ENCODE measurements at places on chromosomes 11 and 22.
A peak's percentile ranks its signal among the peaks of the same experiment; 100 is the strongest.

GRCh38 chr11:723120-723883 is 17.3 kb downstream of the EPS8L2 start:
- peak; percentile 57 for DNase-seq

GRCh38 chr22:29663180-29663821 is 56.5 kb upstream of the CABP7 start:
- DNase-seq = no peak

- DNase-seq = no peak
Observed at GRCh38 chr11:72475381-72475780, 41.0 kb upstream of the CLPB start.

GRCh38 chr11:98180511-98180910 is 840.2 kb upstream of the CNTN5 start:
- no peak for DNase-seq

DNA sequence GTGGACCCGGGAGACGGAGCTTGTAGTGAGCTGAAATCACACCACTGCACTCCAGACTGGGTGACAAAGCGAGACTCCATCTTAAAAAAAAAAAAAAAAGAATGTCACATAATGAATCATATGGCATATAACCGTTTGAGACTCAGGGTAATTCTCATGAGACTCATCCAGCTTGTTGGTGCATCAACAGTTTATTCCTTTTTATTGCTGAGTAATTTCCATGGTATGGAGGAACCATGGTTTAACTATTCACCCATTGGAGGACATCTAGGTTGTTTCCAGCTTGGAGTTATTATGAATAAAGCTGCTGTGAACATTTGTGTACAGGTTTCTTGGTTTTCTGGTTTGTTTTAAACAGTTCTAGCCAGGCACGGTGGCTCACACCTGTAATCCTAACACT is 25.3 kb downstream of the PPARA start:
- no peak for DNase-seq

GRCh38 chr11:134652586-134653255 is 240.7 kb upstream of the B3GAT1 start:
- DNase-seq = no peak

DNA sequence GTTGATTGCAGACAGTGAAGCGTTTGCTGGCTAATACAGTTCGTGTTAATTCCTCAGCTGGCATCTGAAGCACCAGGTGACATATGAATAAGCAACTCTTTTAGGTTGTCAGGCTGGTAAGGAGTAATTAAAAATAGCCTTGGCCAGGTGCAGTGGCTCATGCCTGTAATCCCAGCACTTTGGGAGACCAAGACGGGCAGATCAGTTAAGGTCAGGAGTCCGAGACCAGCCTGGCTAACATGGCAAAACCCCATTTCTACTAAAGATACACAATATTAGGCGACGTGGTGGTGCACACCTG is 74.9 kb downstream of the CECR2 start:
- no peak for DNase-seq

DNA sequence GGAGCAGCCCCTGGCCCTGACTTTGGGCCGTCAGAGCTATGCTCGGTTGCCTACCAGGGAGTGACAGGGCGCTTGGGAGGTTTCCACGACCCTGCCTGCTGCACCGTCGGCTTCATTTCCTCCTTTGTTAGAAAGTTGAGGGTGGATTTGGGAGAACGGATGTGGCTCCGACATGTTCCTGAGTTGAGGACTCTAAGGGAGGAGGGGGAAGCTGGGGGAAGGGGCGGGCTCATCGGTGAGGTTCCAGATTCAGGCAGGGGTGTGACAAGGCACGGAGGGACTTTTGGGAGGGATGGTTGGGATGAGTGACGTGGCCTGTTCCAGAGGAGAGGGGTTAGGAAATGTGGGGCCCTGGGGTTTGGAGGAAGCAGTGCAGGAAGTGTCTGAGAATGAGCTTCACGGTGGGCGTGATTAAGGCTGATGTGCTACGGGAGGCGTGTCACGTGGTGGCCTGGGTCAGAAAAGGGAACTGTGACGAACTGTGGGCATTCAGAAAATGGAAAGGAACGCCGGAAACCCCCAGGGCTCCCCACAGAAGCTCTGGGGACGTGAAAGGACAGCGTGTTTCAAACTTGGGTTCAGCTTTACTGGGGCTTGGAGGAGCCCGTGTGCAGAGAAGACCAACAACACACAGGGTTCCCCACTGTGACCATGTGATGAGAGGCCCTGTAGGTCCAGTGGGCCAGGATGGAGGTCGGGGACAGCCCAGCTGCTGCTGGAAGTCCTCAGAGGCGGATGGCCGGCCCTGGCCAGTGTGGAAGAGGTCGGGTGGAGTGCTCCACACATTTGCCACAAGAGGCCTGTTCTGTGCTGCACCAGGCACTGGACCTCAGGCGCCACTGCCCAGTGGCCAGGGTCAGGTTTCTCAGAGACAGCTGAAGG is 2.8 kb downstream of the PARVB start:
- DNase-seq = peak; percentile 87

GRCh38 chr11:69035150-69035945 is 13.4 kb upstream of the TPCN2 start:
- DNase-seq = no peak

DNA sequence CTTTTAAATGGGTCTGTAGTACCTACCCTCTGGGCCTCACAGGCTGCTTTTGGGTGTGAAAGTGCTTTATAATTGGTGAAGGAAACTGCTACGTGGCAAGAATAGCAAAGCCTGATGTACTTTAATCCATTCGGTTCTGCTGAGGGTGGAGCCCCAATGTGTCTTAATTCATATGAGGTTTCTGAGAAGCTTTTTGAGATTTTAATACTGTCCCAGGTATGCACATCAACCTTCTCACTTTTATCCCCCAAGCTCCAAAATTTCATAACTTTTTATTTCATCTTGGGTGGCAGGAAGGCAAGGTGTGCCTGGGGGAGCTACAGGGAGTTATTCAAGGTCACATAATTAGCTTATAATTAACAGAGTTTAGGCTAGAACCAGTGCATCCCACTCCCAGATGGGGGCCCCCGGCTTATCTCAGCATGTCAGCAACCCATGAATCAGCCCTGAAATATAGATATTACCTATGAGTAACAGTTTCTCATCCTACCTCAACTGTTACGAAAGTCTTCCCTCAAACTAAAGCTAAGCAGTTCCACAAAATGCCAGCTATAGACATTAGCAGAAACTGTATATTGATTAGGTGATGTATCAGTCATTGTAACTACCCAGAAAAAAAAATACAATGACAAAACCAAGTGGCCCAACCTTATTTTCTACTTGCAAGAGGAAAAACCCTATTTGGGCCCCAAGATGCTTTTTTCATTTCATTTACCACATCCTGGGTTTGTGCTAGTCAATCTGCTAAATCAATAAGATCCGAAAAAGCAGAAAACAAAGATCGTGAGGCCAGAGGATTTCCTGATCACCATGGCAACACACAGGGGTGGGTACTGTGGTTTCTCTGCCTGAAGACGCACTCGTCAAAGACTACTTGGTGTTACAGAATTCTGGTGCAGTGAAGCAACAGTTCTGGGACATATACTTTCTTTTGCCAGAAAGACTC is 26.7 kb downstream of the CD44 start:
- DNase-seq = peak; percentile 73

GRCh38 chr22:22429369-22430108 is 79.0 kb downstream of the ZNF280B start:
- no peak for DNase-seq

DNA sequence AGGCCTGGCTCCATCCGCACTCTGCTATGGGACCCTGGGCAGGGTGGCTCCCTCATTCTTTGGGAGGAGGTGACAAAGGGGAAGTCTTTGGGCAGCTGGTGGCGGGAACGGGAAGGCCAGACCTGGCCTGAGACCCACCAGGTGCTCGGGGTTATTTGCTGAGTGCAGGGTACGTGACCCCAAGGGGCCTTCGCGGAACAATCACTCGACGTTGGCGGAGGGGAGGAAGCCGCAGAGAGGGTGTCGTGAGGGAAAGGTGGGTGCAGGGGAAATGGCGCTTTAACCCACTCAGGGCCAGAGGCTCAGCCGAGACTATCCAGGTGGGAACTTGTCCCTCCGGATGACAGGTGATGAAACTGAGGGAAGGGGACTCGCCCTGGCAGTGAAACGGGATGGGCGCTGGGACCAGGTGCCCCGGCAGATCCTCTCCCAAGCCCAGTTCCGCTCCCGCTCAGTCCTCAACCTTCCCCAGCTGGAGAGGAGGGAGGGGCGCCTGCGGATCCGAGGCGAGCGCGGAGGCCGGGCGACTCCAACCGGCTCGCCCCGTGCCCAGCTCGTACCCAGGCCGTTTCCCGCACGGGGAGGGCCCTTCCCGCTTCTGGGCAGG is 911 bp downstream of the A4GALT start:
- DNase-seq = no peak

DNA sequence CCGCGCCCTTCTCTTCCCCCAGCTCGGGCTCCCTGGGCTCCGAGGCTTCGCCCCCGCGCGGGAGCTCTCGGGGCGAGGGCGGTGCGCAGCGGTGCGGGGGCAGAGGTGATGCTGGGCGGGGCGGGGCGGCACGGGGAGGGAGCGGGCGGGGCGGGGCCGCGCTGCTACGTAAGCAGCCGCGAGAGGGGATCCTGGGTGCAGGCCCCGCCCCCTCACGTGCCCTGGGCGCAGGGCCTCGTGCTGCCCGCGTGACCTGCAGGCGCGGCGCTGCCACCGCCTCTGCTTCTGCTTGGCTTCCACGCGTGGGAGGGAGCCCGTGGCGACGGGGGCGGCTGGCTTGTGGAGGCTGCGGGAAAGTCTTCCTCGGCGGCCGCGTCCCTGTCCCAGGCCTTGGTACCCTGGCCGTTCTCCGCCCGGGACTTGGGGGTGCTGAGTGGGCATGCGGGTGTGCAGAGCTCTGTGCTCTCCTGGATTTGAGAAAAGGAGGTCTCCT is 132.6 kb upstream of the HSD17B12 start:
- no peak for DNase-seq

DNA sequence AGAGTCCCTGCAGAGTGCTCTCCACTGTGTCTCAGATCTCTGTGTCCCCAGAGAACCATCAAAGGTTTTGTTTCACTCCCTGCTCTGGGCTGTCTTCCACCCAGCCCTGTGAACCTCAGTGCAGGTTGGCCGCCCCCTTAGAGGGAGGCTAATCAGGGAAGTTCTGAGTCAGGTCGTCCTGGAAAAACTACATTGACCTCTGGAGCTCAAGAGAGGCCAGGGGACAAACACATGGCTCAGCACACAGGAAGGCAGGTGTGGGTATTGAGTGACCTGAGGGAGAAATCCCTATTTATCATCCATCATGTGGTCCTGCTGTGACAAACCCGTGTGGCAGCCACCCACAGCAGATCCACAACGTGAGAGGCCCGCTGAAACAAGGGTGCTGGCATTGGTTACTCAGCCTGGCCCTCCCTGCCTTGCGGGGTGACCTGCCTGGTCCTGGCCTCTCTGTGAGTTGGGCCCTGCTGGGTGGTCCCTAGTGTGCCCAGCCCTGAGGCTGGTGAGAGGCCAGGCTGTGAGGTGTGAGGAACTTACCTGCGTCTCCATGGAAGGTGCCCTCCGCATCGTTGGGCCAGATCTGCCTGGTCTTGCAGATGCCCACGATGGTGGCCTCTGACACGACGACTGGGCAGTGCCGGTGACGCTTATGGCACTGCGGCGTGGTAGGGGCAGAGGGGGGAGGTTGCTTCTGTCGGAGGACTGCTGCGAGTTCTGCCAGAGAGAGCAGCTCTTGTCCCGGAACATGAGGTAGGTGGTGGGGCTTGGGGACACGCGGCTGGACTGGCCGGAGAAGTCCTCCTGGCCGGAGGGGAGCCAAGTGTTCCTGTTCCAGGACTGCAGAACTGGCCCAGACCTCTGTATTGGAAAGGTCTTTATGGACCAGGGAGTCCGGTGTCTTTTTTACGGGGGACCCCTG is 669 bp upstream of the BCR start:
- DNase-seq = peak; percentile 34

DNA sequence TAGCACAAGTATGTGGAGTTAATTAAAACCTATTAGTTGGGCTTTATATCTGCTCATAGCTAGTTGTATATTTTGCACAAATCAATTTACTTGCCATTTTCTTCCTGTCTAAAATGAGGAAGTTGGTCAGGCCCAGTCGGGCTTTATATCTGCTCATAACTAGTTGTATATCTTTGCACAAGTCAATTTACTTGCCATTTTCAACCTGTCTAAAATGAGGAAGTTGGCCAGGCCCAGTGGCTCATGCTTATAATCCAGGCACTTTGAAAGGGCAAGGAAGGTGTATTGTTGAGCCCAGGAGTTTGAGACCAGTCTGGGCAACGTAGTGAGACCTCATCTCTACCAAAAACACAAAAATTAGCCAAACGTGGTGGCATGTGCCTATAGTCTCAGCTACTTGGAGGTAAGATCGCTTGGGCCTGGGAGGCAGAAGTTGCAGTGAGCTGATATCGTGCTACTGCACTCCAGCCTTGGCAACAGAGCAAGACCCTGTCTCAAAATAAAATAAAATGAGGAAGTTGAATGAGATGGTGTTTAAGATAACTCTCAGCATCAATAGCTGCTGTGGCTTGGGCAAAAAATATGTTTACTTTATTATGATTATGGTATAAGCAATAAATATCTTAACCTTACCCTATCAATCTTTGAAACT is 1558.6 kb upstream of the RAG2 start:
- no peak for DNase-seq

DNA sequence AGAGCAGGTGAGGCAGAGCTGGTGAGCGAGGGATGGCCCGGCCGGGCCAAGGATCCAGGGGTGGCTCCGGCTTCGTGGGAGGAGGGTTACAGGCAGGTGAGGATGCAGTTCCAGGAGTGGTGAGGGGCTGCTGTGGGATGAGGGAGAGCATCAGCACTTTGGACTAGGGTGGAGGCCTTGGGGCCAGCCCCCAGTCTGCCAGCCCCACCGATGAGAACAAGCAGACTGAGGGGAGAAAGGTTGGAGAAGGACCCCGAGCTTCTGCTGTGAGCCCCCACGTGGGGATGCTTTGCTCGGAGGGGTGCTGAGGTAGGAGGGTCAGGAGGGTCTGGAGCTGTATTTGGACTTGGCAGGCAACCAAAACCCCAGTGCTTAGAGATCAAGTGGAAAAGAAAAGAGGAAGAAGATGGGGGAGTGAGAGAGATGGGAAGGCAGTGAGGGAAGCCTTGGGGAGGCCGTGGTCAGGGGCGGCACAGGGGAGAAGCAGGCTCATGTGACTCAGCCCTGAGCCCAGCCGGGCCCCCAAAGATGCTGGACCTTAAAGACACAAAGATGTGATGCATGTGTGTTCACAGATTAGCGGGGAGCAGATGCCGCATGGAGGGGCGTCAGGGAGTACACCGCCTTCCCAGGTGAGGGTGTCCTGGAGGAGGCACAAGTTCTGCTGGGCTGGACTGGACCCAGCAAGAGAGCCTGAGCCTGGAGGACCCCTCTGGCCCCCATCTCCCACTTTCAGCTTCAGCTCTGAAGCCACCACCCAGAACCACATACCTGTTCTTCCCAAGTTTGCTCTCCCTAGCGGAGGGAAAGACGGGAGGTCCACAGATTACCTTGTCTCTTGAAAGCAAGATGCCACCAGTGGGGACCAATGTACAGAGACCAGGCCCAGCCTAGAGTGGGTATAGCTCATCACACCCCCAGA is 91.3 kb downstream of the CDKN1C start:
- peak; percentile 6 for DNase-seq

GRCh38 chr22:27881421-27881820 is 37.6 kb downstream of the PITPNB start:
- DNase-seq = peak; percentile 35

GRCh38 chr11:67640021-67640757 is 626 bp upstream of the TBX10 start:
- peak; percentile 78 for DNase-seq
